ENCODE measurements at places on chromosomes 12 and 14. TPM values are rescaled to one million over a fixed set of nuclear protein-coding genes. Genes with fewer than 3 reads are reported as not detected.

Gene CCDC177
- not detected for total RNA-seq

DNA sequence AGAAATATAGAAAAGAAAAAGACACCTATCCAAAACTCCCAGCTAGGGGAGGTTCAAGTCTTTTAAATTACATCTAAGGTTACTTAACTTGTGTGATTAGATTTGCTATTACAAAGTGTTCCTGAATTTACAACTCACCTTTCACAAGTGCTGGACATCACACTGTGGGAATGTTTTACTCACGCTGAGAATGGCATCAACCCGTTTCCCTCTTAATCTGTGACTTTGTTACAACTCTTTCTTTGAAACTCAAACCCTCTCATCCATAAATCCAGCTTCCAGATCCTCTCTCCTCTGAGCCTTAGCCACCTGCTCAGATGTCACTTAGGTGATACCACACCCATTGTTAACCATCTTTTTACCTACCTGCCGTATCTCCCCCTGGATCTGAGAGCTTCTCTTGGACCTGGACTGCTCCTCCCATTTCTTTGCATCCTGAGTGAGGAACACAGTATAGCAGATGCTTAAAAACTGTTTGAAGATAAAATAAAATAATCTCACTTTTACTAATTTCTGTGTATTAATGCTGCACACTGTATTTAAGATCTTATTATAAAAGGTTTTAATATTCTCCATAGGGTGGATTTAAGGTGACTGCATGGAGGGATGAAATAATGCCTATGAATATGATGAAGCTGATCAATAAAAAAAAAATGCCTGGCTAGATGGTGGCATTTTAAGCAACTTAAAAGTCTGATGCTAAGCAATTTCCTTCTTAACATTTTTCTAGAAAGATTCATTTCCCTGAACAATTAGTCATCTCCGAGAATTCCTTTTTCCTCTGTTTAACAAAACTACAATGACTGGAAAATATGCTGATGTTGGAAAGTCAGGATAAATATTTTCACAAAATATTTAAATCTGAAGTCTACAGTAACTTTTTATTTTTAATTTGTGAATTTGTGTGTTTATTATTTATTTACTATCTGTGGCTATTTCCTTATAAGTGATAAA is 39.1 kb upstream of the NAP1L1 start:
- no peak for DNase-seq

- no peak for DNase-seq
These were observed 162.0 kb upstream of the ATP2B1 start for GRCh38 chr12:89870413-89871184.

GRCh38 chr14:58488550-58488949 is 61.0 kb downstream of the KIAA0586 start:
- DNase-seq = peak; percentile 8

Gene CFAP54
- 0.86 TPM for total RNA-seq

- DNase-seq = no peak
These were observed 350.7 kb downstream of the PRKD1 start for GRCh38 chr14:29576927-29577326.

DNA sequence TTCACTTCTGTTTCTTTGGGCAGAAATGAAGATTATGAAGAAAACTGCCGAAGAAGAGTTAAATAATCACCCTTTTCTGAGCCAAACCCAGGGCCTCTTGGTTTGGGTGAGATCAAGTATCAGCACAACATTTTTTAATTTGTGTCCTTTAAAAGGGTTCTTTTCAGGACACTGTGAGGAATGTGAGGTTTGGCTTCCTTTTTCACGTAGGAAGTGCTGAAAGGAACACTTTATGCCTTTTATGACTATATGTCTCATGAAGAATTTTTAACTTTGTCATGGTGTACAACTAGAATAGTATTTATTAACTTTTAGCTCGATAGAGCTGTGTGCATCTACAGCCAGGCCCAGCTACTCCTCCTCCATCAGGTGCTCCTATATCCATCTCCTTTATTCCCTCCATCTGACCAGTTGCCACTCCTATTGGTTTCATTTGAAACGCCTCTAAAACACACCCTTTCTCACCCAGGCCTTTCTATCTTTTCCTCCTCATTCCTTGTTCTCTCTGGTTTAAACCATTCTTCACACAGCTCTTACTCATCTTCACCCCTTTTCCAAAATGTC is 103.6 kb upstream of the LRIG3 start:
- no peak for DNase-seq

Gene SERPINA12
- total RNA-seq = not detected

DNA sequence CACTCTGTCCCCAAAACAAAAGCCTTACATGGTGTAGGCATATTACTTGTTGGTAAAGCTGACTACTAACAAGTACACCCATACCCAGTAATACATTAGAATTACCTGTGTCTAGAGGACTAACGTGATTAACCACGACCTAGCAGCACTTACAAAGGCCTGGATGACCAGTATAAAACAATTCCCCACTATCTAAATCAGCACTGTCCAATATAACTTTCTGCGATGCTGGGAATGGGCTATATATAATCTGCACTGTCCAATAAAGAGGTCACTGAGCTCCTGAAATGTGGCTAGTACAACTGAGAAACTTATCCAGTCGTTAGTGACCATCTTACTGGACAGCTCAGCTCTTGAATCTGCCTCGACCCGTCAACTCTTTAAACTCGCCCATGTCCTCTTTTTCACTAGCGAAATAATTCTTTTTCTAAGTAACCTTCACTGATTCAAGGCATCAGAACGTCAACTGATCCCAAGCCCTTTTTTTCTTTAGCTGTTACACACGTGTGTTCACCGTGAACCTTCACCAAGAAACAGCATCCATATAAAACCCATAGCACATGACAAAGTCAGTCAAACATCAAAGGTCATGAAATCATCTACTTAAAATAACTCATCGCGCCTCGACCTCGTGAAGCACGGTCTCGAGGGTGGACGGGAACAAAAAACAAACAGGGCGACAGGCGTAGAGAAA is 905 bp upstream of the CIPC start:
- DNase-seq = peak; percentile 57

Gene GDF3
- not detected for total RNA-seq

- DNase-seq = no peak
These were observed 37.7 kb downstream of the SLC8B1 start for GRCh38 chr12:113297214-113297587.

Gene DCAF4
- 14.8 TPM for total RNA-seq

DNA sequence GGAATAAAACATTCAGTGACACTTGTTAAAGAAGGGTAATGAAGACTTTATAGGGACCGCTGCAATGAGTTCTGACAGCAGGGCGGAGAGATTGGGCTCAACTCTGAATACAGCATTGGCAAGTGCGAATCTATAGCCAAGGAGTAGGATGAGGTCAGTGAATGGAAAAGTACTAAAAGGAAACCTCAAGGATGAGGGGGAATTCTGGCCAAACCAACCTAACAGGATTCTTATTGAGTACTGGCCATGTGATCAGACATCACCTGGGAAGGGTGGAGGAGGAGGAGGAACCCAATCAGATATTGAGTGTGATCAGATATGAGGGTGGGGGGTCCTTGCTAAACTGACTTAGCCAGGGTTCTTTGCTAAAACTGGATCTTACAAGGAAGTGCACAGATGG is 31.0 kb downstream of the DRAM1 start:
- no peak for DNase-seq

DNA sequence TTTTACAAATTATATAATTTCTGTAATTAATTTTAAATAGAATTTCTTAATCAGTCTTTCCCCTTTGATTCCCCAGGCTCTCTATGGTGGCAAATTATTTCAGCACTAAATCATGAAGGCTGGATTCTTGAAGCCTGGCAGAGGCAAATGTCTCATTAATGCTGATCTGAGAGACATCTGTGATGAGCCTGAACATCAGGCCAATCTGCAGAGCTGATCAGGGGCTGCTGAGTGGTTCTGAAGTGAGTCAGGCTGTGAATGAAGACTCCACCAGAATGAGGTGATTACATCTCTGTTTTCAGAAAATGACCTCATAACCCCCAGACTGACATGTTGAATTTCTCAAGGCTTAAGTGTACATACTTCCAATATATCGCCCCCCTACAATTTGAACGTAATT is 124.2 kb upstream of the MIS18BP1 start:
- no peak for DNase-seq

Gene KRT78
- not detected for total RNA-seq

Gene MMAB
- total RNA-seq = 43.8 TPM

DNA sequence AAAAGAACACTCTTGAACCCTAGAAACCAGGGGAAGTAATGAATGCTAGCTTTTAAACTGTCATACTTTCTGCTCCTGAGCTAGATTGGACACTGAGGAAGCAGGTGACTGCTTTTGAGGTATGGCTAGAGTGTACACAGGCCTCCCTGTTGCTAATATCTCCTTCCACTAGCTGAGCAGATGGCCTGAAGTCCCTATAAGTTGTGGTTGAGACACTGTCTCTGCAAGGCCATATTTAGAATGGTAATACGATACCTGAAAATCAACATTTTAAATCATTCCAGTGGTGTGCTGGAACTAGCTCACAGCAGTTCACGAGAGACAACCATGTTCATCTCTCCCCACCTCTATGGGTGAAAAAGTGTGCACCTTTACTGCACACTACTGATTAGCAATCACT is 46.4 kb upstream of the BMP4 start:
- no peak for DNase-seq

DNA sequence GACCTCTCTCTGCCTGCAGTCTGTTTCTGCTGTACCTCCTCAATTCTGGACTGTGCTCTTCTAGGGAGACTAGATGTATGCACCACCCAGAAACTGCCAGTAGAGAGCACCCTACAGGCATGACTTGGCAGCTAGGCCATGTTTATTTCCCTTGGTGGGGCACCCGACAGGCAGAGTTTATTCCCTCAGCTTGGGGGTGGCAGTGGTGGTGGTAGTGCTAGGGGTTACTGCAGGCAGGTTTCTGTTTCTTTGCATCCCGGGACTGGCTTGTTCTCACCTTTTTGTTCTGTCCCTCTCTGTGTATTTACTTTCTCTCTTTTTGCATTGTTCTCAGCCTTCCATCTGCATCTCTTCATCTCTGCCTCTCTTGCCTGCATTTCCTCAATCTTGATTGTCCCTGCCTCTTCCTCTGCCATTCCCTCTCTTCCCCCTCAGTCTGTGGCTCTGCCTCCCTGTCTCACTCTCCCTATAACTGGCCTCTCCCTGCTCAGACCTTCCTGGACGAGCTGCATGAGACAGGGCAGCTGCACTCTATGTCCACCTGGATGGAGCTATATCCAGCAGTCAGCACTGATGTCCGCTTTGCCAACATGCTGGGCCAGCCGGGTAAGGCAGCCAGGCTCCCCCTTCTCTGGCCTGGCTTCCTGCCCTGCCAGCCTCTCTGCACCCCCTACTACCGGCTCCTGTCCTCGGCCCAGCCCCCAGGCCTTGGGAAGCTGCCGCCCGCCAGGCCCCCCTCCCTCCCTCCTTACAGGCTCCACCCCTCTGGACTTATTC is 13.8 kb downstream of the PRPF40B start:
- DNase-seq = peak; percentile 67

Gene DEPDC4
- 1.7 TPM for total RNA-seq

DNA sequence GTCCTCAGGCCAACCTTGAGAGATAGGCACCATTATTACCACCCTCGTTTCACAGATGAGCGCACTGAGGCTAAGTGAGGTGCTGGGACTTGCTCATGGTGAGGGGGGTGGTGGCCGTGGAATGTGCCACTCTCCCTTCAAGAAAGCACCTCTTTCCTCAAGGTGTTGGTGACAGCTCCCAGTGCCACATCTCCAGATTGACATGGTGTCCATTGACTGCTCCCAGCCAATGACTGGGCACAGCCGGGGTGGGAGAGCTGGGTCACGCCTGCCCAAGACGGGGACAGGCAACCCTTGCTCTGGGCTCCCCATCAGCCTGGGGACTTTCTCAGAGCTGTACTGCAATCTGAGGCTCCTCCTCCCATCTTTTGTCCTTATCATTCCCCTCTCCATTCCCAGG is 21.0 kb upstream of the MYL2 start:
- DNase-seq = no peak

DNA sequence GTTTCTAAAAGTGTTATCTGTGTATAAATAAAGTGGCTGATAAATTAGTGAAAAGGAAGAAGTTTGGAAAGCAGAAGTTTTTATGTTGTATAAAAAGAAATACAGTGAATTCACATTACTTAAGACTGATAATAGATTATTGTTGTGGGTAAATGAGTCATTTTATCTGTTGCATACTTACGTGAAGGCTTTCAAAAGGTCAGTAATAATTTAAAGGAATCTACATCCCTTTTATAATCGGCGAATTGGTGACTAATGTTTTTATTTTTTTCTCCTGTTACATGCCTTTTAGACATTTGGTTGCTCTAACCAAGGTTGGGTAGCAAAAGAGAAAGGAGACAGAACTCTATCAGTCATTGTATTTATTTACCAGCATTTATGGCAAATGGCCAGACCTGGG is 155.9 kb downstream of the SLC41A2 start:
- no peak for DNase-seq

Gene TAS2R7
- not detected for total RNA-seq

Gene PMCH
- total RNA-seq = not detected

GRCh38 chr12:171743-172676 is 41.9 kb downstream of the SLC6A12 start:
- DNase-seq = no peak
